ENCODE measurements at places on chromosomes 12 and 14. TPM values are rescaled to one million over a fixed set of nuclear protein-coding genes. Genes with fewer than 3 reads are reported as not detected.

- no peak for DNase-seq
These were observed 404.5 kb downstream of the FUT8 start for GRCh38 chr14:65817011-65817410.

DNA sequence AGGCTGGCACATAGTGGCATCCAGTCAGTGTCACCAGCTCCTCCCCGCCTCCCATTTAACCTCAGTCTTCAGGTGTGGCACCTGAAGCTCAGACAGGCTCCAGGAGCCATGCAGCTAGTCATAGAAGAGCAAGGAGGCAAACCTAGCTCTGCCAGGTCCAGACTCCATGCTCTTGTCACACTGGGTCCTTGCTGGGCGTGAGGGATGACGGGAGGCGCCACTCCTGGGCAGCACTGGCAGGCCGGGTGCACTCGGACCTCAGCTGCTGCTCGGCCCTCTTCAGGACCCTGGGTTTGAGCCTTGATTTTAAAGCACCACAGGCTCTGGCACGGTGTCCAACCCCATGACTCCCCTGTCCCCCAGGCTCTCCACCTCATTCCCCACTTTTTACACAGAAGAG is 24.1 kb downstream of the ITPK1 start:
- no peak for DNase-seq

PA2G4 gene
- 233 TPM for total RNA-seq

- DNase-seq, result no peak
These were observed 207.5 kb downstream of the CALM1 start for GRCh38 chr14:90604356-90604755.

GRCh38 chr12:91397866-91398532 is 215.4 kb upstream of the DCN start:
- DNase-seq, result no peak

KCNMB4 gene
- 1.6 TPM for total RNA-seq

DNA sequence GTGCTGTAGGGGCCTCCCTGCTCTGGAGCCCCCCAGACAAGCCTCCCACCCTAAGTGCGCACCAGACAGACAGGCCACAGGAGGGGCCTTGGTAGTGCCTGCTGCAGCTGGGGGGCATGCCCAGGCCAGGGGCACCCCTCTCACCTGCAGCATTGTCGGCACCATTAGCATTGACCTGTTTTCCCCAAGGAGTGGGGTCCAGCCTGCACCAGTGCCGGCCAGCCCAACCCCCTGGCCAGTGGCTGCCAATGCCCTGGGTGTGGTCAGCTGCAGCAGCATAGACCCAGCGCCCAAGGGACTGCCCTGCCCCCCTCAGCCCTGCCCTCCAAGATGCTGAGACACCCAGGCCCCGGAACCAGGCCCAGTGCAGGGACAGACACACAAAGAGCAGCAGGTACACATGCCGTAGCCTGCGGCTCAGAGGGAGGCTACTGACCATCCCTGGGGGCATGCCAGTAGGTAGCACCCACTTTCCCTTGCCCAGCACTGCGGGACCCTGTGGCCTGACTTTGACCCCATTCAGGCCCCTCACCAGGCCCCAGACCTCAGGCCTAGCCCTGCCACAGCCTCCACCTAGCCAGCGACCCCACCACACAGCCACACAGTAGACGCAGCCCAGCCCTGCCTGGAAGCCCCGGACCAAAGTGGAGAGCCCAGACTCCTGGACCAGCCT is 1.0 kb downstream of the AHNAK2 start:
- DNase-seq, result no peak

DNA sequence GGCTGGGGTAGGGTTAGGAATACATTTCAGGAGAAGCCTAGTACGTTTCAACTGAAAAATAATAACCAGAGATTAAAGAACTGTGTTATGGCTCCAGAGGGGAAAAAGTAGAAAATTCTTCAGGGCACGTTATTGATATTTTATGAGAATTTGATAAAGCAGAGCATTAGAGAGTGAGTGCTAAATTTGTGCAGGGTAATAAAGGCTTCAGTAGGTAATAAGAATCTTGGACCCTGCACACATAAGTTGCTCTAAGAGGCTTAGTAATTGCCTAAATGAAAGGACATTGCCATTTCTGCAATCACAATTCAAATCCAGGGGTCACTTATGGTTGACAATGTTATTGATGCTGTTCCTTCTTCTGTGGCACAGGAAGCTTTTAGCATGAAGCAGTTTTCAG is 439.4 kb upstream of the DCN start:
- no peak for DNase-seq

DNA sequence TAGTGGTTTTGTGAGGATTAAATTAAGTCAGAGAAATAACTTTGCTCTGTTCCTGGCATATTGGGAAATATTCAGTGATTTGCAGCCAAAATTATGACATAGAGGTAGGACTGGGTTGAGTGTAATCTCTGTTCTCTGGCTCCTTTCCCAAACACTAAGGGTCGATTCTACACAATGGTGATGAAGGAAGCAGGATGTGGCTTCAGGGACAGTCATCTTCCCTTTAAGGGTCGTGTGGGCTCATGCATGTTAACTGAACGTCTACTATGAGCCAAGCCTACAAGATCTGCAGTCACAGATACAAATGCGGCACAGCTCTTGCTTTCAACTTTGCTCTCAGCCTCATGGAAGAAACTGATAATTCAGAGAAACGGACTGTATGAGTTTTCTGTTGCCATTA is 381.6 kb downstream of the VRK1 start:
- no peak for DNase-seq

GRCh38 chr12:101775816-101776215 is 36.6 kb upstream of the SYCP3 start:
- no peak for DNase-seq

DNA sequence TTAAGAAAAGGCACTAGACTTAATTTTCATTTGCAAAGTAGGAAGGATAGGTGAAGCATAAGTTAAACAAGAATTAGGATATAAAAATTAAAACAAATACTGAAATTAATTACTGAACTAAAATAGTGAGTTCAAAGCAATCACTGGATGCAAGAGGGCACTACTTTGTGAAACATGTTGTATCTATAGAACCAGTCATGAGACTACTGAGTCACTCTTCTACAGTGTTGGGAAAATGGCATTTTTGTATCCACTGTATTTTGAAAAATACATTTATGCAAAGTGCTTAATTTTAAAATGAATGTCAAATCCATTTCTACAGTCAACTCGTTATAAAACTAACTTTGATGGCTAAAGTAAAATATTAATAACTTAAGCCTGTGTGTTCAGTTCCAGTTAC is 47.9 kb downstream of the SEL1L start:
- DNase-seq, result no peak

GRCh38 chr14:90281756-90282155 is 25.4 kb downstream of the PSMC1 start:
- no peak for DNase-seq

DNA sequence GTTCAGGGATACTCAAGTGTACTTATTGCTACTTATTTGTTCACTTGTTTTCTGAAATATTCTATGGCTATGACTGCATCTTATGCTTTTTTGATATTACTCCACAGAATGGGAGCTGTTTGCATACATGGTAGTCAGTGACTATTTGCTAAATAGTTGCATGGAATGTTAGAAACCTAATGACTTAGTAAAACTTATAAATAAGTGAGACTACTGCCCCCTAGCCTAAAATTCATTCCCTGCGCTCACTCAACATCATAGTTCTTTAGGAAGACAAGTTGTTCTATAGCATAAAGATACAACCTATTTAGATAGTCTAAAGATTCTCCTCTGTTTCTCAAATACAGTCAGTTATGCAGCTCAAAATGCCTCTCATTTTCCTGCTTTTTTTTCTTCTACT is 305.5 kb downstream of the CEP128 start:
- DNase-seq, result no peak

PHETA1 gene
- total RNA-seq, result 74.0 TPM

- DNase-seq, result no peak
These were observed 31.1 kb upstream of the TMEM179 start for GRCh38 chr14:104635717-104636116.

- peak; percentile 7 for DNase-seq
These were observed 3.5 kb downstream of the CLEC9A start for GRCh38 chr12:10033783-10034545.

GRCh38 chr12:5456906-5457305 is 25.0 kb downstream of the NTF3 start:
- DNase-seq, result no peak

GRCh38 chr14:72611506-72611905 is 282.4 kb downstream of the DPF3 start:
- DNase-seq, result no peak

GRCh38 chr14:100780646-100781355 is 45.1 kb upstream of the MEG3 start:
- DNase-seq, result no peak

GRCh38 chr14:56172571-56172971 is 54.4 kb downstream of the PELI2 start:
- peak; percentile 40 for DNase-seq

- no peak for DNase-seq
These were observed 110.5 kb downstream of the TTLL5 start for GRCh38 chr14:75771595-75771994.

GPRC5D gene
- total RNA-seq, result not detected

ALDH2 gene
- 2.7 TPM for total RNA-seq

GRCh38 chr12:47881826-47882427 is 22.9 kb downstream of the VDR start:
- peak; percentile 79 for DNase-seq

- DNase-seq, result peak; percentile 35
These were observed 88.8 kb downstream of the TMX1 start for GRCh38 chr14:51328772-51329353.

DNA sequence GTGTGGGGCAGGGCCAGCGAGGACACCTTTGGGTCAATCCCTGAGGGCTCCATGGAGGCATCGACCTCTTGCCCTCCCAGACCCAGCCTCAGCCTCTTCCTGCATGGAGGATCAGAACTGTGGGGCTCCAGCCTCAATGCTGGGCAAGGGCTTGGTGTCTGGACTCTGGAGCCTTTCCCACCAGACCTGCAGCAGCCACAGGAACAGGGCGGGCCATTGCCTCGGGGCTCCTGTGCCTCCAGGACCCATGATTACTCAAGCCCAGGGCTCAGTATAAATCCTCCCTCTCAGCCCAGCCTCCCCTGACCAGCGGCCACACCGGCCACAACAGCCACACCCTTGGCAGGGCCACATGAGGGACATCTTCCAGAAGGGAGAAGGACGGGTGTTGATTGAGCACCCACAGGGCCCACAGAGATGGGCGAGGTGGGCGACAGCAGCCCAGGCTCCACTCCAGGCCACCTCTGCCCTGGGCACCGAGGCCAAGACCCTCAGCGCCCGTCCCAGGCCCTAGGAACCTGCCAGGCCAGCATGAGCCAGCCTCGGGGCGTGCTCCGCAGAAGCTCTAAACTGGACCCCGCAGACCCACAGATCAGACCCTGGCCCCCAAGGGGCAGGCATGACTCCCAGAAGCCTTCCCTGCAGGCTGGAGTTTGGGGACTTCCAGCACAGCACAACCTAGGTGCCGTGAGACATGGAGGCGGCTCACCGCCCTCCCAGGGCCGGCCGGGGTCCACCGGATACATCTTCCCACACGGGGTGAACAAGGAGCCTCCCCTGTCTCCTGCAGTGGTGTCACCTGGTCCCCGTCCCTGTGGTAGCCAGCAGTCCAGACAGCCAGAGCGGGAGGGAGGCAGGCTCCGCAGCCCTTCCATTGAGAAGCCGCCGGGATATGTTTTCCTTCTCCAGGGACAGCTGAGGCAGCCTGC is 25.1 kb downstream of the NCOR2 start:
- no peak for DNase-seq

DNA sequence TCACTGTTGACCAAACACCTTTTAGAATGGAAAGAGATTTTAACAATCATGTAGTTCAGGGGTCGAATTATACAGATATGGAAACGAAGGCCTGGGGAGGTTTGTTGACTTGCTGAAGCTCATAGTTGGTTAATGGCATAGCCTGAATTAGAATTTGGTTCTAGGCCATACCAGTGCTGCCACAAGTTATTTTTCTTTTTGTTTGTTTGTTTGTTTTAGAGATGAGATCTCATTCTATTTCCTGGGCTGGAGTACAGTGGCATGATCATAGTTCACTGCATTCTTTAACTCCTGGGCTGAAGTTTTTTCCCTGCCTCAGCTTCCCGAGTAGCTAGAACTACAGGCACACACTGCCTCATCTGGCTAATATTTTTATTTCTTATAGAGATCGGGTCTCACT is 25.4 kb upstream of the ALG10B start:
- no peak for DNase-seq

- DNase-seq, result no peak
These were observed 57.2 kb upstream of the ATP2A2 start for GRCh38 chr12:110223777-110224378.

ADAMTS20 gene
- 0.31 TPM for total RNA-seq

DNA sequence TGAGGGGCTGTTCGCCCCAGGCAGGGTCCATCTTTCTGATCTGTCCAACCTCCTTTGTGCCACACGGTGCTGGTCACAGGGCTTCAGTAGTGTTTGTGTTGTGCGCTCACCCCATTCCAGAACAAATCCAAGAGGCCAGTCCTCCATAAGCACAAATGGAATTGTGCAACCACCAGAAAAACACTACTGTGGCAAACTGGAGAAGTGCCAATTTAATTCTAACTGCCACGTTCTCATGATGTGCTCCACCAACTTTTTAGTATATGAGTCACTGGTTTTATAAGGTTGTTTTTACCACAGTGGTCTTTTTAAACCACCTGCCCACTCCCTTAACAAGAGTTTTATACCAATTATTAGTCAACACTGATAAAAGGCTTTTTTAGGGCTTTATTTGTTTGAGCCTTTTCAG is 380.2 kb downstream of the NAV3 start:
- peak; percentile 58 for DNase-seq

BRMS1L gene
- 26.3 TPM for total RNA-seq

DNA sequence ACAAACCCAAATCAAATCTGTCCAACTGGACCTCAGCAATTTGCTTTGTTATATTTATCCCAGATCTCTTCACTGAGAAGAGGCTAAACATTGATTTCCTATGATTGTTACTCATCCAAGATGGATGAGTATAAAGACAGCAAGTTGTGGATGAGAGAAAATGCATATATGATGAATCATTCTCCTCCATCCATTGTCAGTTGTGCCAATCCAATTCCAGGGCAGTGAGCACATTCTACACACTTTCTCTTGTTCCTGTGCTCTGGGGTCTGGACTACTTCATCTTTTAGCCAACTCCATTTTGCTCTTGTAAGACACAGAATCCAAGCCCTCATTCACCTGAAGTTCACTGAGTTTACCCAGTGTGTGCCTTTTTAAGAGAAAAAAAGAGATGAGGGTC is 105.7 kb downstream of the GCH1 start:
- DNase-seq, result no peak

GRCh38 chr12:47184813-47185212 is 105.1 kb upstream of the AMIGO2 start:
- DNase-seq, result no peak

- no peak for DNase-seq
These were observed 26.5 kb downstream of the PHETA1 start for GRCh38 chr12:111342376-111342775.
